T-helper 9 cell (primary cell): ENCODE measurements at places on chromosomes 5 and 9.
A peak's percentile ranks its signal among the peaks of the same experiment; 100 is the strongest.

- no peak for DNase-seq
Measured at GRCh38 chr9:134273647-134274046, 52.6 kb upstream of the RXRA start.

DNA sequence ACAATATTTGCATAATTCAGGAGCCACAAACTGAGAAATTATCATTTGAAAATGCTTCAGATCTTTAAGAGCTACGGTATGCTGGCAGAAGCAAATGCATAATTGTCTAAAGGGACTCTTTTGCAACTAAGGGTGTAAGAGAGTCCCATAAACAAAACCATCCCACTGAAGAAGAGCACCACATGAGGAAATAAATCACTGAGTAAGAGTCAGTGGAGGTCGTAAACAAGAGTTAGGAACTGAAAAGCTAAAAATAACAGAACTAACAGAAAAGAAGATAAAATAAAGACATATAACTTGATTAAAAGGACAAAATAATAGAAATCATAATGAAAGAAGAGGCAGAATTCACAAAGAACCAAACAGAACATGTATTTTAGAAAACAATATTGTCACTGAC, 3.5 kb upstream of the SMC2 start:
- DNase-seq = no peak

DNA sequence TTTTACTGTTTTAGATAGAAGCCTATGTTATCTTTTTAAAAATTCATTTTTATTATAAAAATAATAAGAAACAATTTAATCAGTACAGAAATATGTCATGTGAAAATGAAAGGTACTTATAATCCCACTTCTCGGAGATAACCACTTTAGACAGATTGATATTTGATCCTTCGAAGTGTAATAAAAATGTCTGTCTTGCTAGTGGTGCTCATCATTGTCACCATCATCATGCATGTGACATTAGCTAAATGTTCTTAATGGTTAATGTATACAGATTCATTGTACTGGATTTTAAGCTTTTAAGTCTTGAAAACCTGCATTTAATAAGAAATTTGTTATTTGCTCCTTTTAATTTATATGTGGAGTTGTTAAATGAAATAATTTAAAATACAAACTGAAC, 30.1 kb upstream of the FAM120AOS start:
- DNase-seq = no peak

- no peak for DNase-seq
Measured at GRCh38 chr5:97529354-97529985, 346.4 kb upstream of the RIOK2 start.

- peak; percentile 23 for DNase-seq
Measured at GRCh38 chr5:141878186-141878710, at the start of gene PCDH1. Gene PCDH1, minus strand, starts transcription at chr5:141878410. Its CDS starts 148 bp downstream, at chr5:141878262.

GRCh38 chr9:99373912-99374311, 151.8 kb downstream of the SEC61B start:
- DNase-seq = no peak

DNA sequence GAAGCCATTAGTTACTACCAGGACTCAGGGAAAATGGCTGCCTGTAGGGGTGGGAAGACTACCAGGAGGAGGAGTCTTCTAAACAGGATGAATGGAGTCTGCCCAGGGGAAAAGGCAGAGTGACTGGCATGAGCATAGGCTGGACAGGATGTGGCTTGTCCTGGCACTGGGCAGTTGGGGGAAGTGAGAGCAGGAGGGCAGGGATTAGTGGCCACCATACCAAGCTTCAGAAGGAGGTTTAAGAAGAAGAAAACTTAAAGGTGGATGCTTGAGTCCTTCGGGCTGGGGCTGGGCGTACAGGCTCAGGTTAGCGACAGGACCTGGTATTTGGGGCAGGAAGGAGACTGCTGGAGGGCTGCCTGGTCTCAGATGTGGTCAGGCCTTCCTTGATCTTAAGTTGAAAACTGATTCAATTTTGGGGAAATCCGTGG, 5.0 kb upstream of the NSD1 start:
- DNase-seq = no peak

DNA sequence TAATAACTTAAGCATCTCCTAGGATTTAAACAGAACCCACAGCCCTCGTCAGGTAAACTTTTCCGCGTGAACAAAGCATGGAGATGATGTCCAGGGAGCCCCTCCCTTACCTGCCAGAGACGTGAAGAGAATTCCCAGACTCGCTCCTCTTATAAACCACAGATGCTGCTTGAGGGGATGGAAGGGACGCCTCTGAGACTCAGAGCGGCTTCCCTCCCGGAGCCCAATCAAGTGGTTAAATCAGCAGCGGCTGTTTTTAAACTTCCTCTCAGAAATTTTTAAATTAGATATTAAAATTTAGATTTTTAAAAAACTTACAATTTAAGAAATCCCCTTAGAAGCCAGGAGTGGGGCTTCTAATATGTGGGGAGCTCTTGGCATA, 71.8 kb downstream of the RAPGEF1 start:
- no peak for DNase-seq

DNA sequence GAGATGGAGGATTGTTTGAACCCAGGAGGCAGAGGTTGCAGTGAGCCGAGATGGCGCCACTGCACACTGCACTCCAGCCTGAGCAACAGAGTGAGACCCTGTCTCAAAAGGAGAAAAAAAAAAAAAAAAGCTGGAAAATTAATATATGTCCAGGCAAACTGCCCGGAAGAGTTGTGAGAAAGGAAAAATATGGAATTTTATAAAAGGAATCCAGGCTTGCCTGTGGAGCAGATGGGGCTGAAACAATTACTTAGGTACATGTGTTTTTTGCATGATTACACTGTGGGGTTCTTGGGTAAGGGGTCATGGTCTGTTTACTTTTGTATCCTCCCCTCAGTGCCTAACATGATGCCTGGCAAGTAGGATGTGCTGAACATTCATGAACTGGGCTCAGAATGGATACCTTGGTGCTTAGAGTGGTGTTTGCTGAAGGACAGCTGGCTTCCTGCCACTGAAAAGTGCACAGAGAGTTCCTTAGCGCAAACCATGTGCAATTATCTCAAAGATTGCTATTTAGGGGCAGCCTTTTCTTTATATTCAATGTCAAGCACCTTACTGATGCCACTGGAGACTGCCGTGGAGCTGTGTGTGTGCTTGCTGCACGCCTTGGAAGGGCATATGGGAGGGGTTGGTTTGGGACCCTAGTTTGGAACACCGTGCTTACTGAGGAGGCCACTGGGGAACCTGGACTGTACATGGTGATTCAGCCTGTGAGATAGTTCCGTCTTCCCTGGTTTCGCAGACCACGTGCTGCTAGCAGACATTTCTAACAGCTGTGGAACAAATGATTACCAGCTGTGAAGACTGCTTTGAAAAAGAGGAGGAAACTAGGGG, 78.4 kb downstream of the MAP1B start:
- no peak for DNase-seq

DNA sequence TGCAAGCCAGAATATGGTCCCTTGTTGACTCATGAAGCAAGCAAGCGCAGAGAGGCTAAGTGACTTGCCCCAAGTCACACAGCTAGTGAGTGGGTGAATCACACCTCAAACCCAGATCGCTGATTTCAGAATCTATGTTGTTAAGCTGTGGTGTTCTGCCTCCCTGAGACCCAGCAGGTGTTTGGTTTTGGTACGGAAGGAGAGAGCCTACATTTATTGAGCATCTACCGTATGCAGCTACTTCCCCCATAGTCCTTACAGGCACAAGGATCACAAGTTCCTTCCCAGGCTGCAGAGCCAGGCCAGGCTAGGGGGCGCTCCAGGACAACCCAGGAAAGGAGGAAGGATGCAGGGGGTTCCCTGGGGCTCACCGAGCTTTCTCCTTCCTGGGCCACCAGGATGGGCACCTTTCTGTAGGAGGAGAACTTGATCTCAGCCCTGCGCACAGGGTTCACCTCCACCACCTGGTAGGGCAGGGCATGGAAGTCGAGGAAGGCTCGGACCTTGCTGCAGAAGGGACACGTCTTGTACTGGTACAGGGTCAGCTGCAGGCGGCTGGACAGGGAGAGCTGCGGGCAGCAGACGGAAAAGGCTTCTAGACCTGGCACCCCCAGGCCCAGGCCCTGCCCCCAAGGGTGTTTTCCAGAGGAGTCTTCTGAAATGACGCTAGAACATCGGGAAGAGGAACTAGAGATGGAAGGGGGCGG, 2.5 kb downstream of the PTGES2 start:
- peak; percentile 42 for DNase-seq

- DNase-seq = no peak
Measured at GRCh38 chr9:123928533-123929176, 1.3 kb downstream of the DENND1A start.

DNA sequence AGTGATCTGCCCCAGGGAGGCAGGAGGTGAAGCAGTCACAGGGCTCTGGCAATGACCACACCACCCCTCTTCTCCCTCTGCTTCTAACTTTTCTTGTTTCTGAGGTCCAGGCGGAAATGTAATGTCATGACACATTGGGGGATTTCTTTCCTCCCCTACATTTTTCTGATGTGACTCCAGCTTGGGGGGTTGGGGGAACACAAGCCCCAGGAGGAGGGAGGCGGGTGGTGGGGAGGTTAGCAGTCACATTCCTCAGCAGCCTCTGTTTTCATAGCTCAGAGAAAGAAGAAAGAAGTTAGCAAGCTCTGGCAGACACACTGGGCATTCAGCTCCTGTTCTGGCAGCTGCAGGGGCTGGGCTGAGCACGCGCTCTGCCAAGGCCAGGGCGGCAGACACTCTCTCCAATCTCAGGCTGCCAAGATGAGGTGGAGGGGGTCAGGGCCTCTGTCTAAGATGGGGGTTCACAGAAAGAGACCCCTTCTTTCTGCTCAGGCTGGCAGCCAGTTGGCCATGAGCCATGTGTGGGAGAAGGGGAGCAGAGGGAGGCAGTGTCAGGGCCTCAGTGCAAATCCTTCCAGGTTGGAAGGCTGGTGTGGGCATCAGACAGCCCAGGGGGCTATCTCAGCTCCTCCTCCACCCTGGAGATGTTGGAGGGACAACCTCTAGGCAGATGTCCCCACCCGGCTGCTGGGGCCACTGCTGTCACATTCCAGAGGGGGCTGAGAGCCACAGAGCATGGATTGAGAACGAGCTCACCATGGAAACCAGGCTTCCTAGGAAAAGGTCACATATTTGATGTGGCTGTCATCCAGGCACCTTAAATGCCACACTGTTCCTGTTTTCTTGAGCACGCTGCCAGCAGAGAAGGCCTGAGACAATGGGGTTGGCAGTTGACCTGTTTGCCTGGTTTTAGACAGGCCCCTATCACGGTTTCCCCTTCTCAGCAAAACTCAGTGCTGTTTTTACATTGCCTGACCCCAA, 20.1 kb upstream of the PFDN1 start:
- DNase-seq = no peak

DNA sequence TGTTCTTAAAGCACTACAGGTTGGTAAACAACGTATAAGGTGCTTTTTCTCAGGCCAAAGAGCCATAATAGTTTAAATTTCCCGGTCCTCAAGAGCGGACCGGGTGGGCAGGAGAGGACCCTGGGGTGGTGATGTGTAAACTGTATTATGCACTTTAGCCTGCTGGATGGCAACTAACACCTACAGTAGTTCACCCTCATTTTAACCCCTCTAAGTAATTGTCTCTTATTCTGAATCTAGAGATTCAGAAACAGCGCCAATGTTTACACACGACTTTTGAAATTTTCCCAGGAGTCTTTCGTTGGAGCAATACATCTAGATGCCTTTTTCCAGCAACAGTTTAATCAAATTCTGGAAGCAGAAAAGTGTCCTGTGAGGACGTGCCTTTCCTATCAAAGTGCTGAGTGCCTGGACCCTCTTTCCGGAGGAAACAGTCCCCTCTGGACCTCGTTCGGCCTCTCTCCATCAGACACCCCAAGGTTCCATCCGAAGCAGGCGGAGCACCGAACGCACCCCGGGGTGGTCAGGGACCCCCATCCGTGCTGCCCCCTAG, 676 bp upstream of the OCLN start:
- DNase-seq = no peak

- no peak for DNase-seq
Measured at GRCh38 chr5:147361441-147362175, 126.8 kb downstream of the STK32A start.

DNA sequence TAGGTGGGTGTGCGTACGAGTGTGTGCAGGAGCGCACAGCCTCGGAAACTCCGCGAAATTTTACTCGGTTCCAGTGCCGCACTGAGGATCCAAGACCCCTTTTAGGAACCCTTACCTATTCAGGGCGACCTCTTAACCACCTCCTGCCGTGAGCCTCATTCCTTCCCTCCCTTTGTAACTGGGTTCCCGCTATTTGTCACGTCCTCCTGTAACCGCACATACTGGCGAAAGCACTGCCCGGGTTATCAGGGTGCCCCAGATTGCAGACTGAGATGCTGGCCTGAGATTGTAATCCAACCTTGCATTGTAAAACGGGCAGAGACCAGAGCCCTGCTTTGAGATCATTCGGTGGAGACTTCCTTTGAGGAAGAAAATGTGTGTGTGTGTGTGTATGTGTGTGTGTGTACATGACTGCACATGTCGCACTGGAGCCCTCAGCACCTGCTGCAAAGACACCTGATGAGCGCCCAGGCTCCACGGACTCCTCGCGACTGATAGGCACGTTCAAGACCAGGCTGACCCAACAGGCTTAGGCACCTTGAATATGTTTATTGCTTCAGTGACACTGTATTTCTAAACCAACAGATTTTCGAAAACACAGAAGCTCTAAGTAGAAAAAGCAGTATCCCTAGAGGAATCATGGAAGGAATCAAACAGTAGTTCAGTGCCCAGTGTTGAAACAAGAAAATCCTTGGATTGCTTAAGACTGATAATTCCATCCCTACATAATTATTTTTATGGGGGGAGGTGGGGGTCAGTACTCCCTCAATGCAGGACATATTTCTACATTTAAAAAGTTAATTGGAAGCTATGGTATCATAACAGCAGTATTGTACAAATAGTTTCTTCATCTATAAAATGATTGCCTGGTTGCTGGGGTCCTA, 86.5 kb upstream of the TNFAIP8 start:
- no peak for DNase-seq

DNA sequence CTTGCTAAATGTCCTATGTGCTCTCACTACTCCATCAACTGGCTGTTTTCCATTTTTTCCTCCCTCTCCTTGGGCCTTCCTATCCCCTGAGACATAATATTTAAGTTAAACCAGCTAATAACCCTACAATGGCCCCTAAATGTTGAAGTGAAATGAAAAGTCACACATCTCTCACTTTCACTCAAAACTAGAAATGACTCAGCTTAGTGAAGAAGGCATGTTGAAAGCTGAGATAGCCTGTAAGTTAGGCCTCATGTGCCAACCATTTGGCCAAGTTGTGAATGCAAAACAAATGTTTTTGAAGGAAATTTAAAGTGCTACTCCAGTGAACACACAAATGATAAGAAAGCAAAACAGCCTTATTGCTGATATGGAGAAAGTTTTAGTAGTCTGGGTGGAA, 48.8 kb upstream of the CDH10 start:
- DNase-seq = no peak

DNA sequence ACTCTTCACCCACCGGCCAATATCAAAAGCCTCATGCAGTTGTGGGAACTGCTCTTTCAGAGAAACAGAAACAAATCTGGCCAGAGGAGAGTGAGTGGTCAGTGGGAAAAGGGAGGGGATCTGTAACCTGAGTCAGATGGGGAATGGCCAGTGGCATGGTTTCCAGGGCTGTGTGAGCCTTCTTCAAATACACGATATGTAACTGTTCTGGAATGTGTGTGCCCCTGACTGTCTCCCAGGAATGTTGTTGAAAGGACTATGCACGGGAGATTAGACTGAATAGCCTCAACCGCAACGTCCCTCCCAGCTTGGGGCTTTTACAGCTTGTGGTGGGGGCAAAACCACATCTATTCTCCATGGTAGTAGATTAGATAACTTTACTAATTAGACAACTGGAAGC, 60.8 kb downstream of the SH3TC2 start:
- DNase-seq = no peak
